Fibroblast of skin of left biceps (primary cell): ENCODE measurements at places on chromosomes 6 and 20.
A peak's percentile ranks its signal among the peaks of the same experiment; 100 is the strongest.

DNA sequence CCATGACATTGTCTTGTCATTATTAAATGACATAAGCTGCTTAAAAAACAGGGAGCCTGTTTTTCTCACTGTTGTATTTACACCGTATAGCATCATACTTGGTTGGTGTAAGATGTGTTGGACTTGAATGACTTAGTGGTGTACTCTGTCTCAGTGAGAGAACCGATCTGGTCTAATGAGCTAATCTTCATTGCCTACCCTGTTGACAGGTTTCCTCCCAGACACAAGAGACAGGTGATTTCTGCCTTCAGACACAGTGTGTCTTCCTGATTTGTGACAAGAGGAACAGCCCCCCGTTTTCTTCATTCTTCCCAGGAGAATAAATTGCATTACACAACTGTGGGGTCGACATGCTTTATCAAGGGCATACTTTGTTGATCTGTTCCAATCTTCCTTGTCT, 137.2 kb upstream of the ID4 start:
- DNase-seq = no peak

DNA sequence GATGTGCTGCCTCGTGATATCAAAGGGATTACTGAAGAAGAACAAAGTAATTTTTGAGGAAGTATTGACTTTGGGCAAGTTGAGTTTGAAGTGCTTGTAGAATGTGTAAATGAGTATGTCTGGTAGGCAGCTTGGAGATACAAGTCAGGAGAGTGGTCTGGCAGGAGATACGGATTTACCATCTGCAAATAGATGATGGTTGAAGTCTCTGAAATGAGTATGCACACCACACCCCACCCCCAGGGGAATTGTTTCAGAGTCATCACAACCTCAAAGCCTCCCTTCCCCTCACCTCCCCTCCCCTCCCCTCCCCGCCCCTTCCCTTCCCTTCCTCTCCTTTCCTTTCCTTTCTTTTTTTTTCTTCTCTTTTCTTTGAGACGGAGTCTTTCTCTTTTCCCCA, 16.4 kb upstream of the MCUR1 start:
- DNase-seq = no peak

- no peak for DNase-seq
Observed at GRCh38 chr6:129364037-129364436, 345.9 kb downstream of the ARHGAP18 start.

DNA sequence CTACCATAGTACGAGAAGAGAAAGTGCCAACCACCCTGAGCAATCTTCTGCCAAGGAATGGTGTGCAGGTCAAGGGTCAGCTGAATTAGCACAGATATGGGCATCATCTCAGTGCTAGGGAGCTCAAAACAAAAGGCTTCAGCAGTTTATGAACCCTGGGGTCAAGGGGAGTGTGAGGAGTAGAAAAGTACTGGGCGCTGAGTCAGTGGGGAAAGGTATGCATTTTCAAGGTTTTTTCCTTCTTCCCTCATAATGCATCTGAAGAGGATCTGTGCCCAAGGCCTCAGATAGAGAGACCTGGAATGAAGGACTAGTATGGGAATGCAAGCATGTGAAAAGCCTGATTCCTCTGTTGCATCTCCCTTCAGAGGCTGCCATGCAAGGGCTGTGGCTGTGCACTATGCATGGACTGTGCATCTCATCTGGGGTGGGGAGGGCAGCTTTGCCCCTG, 81.7 kb downstream of the PERP start:
- DNase-seq = no peak

- DNase-seq = no peak
Observed at GRCh38 chr6:24274441-24275083, 83.3 kb downstream of the DCDC2 start.

- no peak for DNase-seq
Observed at GRCh38 chr6:107331409-107332386, 127.7 kb downstream of the PDSS2 start.

DNA sequence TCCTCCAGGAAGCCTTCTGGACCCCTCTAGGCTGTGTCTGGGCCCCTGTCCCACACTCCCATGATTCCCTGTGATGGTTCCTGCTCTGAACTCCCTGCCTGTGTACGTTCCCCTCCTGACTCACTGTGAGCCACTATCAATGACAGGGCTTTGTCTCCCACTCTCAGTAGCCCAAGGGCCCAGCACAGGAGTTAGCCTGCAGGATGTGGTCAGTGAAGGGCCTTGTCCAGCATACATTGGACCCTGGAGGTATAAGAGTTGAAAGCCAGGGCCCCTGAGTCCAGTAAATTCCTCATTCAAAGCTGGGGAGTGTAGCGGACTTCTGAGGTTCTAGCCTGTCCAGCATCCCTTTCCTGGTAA, 19.0 kb downstream of the ZBP1 start:
- DNase-seq = no peak

DNA sequence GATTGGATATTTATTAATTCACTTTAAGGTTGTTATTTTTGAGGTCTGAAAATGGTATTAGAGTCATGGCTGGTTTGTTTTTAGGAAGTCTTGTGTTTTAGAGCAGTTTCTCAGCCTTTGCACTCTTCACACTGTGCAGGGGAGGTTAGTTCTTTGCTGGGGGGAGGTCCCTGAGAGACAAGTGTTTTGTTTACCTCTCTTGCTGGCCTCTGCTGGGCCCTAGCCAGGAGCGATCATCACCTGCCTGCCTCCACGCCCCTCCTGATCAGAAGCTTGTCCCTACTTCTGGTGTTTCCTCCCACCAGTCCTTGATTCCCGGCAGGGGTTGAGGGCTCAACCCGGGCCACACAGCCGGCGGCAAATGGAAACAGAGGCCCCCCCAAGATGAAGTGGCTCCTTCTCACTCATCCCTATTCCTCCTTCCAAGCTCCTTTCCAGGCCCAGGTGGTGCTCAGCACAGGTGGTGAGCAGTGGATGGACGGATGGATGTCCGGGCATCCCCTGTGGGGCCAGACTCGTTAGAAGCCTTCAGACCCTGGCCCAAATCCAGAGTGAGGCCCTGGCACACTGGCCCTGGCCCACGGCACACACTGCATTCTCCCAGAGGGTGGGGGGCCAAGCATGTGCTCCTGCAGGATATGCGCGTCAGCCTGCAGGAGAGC, 51.3 kb downstream of the GRM4 start:
- no peak for DNase-seq

DNA sequence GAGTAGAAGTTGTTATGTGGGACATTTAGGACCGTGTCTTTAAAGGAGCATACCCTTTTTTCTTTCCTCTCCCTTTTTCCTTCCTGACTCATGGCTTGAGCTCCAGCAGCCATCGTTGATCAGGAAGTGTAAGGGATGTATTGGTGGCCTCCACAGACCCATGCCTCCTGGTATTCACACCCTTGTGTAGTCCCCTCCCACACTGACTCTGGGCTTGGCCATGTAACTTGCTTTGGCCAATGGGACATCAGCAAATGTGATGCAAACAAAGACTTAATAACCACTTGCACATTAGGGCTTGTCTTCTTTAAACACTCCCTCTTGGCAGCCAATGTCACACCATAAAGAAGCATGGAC, 18.9 kb upstream of the SLC13A3 start:
- DNase-seq = no peak

- DNase-seq = no peak
Observed at GRCh38 chr6:145036236-145036635, 699.1 kb downstream of the EPM2A start.

GRCh38 chr6:71388068-71388744, 99.6 kb downstream of the OGFRL1 start:
- DNase-seq = no peak

DNA sequence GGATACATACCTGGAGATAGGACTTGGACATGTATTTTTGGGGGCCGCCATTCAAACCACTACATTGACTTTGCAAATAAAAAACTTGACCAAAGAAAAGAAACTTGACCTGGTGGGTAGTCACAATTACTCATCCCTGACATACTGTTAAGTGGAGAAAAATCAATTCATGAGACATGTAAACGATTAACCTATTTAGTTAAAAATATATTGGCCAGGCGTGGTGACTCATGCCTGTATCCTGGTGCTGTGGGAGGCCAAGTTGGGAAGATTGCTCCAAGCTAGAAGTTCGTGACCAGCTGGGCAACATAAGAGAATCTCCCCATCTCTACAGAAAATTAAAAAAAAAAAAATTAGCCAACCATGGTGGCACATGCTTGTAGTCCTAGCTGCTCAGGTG, 2.5 kb upstream of the SRSF12 start:
- no peak for DNase-seq

DNA sequence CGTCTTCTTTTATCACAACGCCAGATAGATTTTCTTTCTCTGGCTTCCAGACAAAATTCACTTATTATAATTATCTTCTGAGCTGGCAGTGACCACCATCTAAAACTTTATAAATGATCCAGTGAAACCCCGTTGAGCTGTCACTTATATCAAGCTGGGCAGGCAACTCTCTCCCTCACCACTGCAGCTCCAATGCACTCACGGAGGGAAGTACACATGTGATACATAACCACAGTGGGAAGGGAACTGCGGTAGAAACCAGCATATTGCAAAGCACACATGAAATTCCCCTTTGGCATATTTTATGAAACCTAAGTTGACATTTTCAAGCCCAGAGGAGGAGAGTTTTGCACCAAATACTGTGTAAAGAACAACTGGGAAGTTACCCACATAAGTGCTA, 536.9 kb downstream of the HACE1 start:
- DNase-seq = no peak

GRCh38 chr20:35179292-35180212, 7.7 kb downstream of the PROCR start:
- DNase-seq = no peak

- no peak for DNase-seq
Observed at GRCh38 chr6:15877231-15877630, 214.4 kb upstream of the DTNBP1 start.

DNA sequence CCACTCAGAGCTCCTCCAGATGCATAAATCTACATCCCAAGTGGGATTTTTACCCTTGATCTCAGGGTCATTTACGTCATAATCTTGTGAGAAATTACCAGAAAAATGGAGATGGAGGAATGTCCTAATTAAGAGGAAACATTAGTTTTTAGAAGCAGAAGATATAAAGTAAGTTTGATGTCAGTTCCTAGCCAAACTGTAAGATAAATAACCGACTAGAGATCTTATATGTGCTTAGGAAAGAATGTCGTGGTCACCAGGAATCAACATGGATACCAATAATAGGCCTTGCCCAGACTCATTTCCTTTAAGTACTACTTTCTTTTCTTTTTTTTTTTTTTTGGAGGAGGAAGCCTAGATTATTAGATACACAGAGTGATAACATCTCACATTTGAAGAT, 186.9 kb downstream of the UTRN start:
- peak; percentile 28 for DNase-seq

DNA sequence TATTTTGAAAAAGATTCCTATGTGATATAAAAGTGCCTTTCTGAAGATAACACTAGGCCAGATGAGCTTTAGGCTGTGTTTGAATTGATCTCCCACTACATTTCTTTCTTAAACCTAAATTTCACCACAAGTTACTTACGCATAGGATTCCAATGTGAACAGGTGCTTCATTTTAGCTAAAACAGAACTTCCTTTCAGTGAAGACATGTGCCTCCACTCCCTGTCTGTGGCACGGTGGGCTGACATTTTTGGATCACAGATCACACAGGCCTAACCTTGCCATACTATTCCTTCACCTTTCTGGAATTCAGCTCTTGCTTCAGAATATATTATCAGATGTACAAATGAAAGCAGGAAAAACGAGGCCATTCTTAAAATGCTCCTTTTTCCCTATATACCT, 231.8 kb downstream of the SAMD5 start:
- DNase-seq = no peak

- no peak for DNase-seq
Observed at GRCh38 chr6:53805725-53806124, 10.9 kb downstream of the LRRC1 start.

DNA sequence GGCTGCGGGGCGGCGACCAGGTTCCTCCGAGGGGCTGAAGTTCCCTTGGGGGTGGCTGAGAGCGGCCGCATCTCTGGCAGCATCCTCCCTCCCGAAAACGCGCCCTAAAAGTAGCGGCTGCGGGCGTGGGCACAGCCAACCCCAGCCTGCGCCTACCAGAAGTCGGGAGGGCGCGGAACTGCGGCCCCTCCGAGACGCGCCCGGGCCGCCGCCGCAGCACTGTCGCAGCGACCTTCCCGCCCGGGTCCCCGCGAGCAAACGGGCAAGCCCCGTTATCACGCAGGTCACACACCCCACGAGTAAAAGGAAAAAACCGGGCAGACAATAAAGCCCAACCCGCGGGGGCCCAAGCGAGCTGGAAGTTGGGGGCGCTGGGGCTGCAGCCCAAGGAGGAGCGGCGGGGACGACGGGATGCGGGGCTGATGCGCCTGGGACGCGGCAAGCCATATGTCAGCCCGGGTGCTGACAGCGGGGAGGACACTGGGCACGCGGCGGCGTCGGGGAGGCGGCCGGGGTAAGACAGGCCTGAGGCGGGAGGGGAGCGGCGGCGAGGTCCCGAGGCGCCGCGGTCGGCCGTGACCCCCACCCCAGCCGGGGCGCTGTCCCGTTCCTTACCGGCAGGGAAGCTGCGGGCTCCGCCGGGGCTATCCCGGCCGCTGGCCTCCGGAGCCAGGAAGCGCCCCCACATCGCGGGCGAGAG, 659 bp downstream of the CEP85L start:
- no peak for DNase-seq

DNA sequence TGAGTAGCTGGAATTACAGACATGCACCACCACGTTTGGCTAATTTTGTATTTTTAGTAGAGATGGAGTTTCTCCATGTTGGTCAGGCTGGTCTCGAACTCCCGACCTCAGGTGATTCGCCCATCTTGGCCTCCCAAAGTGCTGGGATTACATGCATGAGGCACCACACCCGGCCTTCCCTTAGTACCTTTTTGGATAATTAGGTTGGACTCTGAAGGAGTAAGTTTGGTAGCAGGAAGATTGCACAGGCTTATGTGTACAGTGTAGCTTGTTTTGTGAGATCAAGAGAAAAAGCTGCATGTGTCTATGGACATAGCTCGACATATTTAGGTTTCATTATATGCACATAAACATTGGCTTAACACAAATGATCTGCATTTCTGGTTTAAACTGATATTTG, 116.8 kb downstream of the NCOA3 start:
- DNase-seq = no peak

GRCh38 chr20:38212806-38213606, 47.5 kb downstream of the KIAA1755 start:
- no peak for DNase-seq

- no peak for DNase-seq
Observed at GRCh38 chr20:5114403-5114802, 5.4 kb downstream of the PCNA start.

DNA sequence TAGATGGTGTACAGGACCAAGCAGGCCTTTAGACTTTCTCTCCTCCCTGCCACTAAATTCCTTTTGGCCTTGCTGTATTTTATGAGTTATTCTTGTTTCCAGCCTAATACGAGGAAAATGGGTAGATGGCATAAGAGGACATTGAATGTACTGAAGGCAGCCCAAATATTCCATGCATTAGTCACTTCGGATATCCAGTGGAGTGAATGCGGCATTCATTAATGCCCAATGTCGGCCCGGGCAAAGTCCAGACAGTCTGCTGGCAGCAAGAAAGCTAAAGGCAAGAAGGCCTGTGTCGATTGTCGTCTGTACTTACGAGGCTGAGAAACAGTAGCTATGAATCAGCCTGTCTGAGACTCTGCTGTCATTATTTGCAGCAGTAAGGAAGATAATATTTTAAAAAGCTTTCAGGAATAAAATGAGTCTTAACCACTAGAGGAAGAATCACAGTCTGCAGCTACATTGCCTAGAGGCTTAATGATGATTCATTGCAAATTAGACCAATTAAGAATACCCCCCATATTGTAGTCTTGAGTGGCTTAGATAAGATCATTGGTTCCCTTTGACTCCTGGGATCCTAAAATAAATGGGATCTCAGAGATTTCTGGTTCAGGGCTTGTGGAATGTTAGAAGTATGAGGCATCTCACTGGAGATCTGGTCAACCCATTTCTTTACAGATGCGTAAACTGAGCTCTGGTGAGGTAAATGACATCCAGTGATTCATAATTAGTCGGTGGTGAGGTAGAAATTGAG, 534.1 kb upstream of the JAG1 start:
- no peak for DNase-seq
